Body of pancreas (tissue), 4 donors: ENCODE measurements at places on chromosomes 6 and 20. TPM values are rescaled to one million over a fixed set of nuclear protein-coding genes. Genes with fewer than 3 reads are reported as not detected.

Gene RIPOR3
- 6.9 TPM for total RNA-seq

Gene SLC35F1
- under 0.01 TPM for total RNA-seq

Gene PLN
- total RNA-seq: 0.99 TPM

Gene NRSN1
- not detected for total RNA-seq

Gene RAET1L
- total RNA-seq: not detected

Gene RBPJL
- total RNA-seq: 306 TPM

GRCh38 chr6:3319610-3320200 lies 61.0 kb downstream of the PSMG4 start:
- DNase-seq: no peak
- H3K27ac ChIP-seq: no peak overlapping the region
- H3K4me1 ChIP-seq: peaks cover 8% of the 10 kb centered on the region
- no peaks in the 10 kb centered on the region for H3K36me3 ChIP-seq

DNA sequence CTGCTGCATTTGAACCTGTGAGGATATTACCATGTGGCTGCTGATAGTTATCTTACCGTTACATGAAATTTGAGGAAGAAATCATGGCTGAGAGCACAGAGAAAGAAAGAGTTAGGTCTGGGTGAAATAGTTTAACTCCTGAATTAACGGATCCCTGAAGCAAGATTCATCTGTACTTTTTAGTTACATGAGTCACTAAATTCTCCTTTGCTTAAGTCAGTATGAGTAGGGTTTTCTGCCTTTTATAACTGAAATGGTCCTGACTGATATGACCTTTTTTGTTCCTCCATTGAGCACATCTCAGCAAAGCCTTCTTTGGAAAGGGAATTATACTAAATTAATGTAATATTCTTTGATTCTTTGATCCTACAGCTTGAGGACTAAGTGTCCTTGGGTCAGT lies 333.3 kb upstream of the ZFP64 start:
- no peak overlapping the region for H3K4me3 ChIP-seq
- no peak for DNase-seq
- H3K27ac ChIP-seq: no peak overlapping the region
- H3K36me3 ChIP-seq: no peaks in the 10 kb centered on the region
- H3K4me1 ChIP-seq: no peaks in the 10 kb centered on the region

DNA sequence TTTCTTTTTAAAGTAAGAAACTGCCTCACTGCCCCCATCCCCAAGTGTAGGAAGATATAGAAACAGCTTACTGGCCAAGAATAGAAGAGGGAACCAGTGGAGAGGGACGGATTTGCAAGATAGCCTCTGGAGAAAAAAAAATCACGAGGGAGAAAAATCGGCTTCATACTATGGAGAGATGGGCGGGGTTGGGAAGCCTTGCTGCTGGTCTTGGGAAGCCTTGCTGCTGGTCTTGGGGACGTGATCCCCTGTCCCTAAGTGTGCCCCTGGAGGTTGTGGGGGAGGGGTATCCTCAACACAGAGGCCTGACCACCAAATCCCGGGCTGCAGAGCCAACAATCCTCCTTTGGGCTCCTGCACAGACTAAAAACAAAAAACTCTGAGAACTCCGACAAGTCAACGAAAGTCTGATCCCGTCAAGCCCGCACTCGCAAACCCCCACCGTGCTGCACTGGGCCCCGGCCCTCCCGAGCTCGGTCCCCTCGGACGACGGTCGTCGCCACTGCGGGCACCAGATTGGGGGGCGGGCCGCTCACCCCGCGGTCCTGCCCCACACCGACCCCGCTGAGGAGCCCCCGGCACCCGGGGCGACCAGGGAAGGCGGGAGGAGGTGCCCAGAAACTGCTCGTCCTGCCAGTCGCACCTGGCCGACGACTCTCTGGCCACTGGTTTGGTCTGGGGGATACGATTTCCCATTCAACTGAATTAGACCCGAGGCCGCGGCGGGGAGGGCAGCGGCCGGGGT lies 750 bp downstream of the MAP7 start:
- H3K36me3 ChIP-seq: no peaks in the 10 kb centered on the region
- H3K27ac ChIP-seq: peak overlapping the region; percentile 93
- peaks cover 47% of the 10 kb centered on the region for H3K4me1 ChIP-seq
- peak; percentile 34 for DNase-seq
- no peaks in the 10 kb centered on the region for H3K27me3 ChIP-seq

GRCh38 chr20:6767536-6768227 lies at the start of gene BMP2:
TSS of gene BMP2 (plus strand) at chr20:6767686. CDS start at chr20:6770127, 2,441 bp downstream.
- H3K4me3 ChIP-seq: peak within 1 kb of the TSS; percentile 66
- DNase-seq: peak; percentile 68
- peaks cover 10% of the 10 kb centered on the region for H3K4me1 ChIP-seq
- no peaks in the 10 kb centered on the region for H3K27me3 ChIP-seq

DNA sequence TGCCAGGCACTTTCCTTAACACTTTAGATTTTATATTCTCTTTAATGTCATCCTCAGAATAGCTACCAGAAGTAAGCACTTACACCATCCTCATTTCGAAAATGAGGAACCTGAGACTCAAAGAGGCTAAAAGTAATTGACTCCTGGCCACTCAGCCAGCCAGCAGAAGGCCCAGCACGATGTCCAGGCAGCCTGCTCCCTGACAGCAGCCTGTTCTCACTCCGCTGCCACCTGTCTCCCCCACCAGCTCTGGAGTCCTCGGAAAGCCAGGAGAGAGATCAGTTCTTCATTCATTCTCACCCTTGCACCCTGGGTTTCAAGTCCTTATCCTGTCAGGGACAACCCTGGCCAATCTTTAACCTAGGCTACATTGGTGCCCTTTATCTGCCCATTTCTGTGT lies 174.0 kb downstream of the SASH1 start:
- no peak overlapping the region for H3K27ac ChIP-seq
- H3K27me3 ChIP-seq: no peaks in the 10 kb centered on the region
- peaks cover 9% of the 10 kb centered on the region for H3K4me1 ChIP-seq
- H3K36me3 ChIP-seq: no peaks in the 10 kb centered on the region
- H3K4me3 ChIP-seq: no peak overlapping the region

DNA sequence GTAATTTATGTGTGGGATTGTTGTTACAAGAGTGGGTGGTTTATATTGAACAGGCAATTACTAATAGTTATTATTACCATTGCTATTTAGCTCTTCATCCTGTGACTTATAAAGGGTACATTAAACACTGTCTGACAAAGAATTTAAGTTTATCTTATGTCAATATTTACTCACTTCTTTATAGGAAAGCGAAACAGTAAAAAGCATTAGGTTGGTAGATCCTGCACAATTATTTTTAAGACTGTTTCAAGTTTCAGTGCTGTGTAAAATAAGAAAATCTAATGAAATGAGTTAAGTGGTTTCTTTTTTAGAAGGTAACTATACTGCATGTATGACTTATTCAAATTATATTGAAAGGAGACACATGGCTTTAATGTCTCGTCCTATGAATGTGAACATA lies 135.8 kb upstream of the MAP3K7 start:
- H3K27me3 ChIP-seq: no peaks in the 10 kb centered on the region
- no peak overlapping the region for H3K4me3 ChIP-seq
- no peak for DNase-seq
- H3K4me1 ChIP-seq: no peaks in the 10 kb centered on the region

- no peak overlapping the region for H3K27ac ChIP-seq
- no peaks in the 10 kb centered on the region for H3K27me3 ChIP-seq
- H3K4me1 ChIP-seq: no peaks in the 10 kb centered on the region
These were observed 21.2 kb downstream of the NHLRC1 start for GRCh38 chr6:18101271-18101670.
